ENCODE measurements at places on chromosomes 1 and 21. TPM values are rescaled to one million over a fixed set of nuclear protein-coding genes. Genes with fewer than 3 reads are reported as not detected.
A peak's percentile ranks its signal among the peaks of the same experiment; 100 is the strongest.

Gene KRTAP13-2
- not detected for total RNA-seq

Gene ADAM30
- not detected for total RNA-seq

Gene TLCD4
- 47.7 TPM for total RNA-seq

Gene GRIK1
- not detected for total RNA-seq

- DNase-seq: no peak
These were observed 12.3 kb downstream of the HUNK start for GRCh38 chr21:31885146-31885545.

- peak; percentile 91 for DNase-seq
These were observed 200.7 kb upstream of the RAB4A start for GRCh38 chr1:229070168-229070567.

- DNase-seq: no peak
These were observed 10.7 kb upstream of the CD2 start for GRCh38 chr1:116743535-116743934.

DNA sequence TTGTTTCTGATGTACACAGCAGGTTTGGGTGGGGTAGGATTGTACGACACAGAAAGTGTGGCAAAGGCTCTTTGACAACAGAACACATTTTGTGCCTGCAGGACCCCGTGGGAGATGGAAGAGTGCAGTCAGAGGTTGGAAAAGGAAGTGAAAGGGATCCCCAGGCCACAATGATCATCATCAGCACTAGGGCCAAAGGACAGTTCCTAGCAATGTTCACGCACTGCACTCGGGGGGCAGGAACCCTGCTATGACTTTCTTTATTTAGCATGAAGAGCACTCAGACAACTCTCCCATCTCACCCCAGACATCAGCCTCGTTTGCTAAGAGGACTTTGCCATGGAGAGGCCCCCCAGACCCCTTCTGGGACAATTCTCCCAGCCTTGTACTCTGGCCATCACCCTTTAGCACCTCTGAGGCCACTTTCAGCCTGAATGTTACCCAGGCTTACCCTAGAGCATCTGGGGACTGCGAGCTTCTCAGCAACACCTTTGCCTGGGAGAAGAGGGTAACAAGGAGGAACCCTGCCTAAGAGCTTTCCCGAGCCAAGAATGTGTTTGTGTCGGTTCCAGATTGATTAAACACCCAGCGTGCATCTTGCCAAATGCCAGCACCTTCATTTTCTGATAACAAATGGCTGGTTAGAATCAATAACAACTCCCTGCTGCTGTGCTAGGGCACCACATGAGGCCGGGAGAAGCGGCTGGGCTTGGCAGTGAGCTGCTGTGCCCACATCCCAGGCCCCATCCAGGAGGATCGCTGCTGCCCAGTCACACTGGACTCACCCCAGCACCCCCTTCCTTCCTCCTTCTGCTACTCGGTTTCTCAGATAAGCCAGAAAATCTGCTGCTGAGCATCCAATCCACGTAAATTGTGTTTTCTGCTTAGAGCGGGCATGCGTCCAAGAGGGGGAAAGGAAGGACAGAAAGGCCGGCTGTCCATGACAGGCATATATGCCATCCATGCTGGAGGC, 633.1 kb downstream of the AJAP1 start:
- no peak for DNase-seq

DNA sequence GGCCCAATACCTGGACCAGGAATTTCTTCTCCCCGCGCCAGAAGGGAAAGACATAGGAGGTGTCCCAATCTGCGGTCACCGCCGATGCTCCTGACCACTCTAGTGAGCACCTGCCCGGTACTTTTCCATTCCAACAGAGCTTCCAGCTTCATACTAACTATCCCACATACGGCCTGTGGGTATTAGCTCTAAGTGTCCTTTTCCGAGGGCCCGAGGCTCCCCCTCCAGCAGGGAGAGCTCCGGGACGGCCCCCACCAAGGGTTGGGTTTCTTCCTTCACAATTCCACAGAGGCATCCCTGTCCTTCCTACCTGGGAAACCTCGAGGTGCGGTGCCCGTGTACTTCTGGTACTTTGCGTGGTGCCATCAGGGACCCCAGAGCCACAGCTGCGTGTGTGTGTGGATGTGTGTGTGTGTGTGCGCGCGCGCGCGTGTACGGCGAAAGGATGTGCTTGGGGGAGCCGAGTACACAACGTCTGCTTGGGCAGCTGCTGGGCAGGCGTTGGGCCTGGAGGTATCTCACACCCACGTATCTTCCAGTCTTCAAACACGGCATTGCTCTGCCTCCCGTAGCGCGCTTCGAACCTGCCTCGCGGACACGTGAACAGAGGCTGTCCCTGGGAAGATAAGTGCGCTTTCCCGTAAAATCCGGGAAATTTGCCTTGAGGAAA, 2.4 kb upstream of the SIM2 start:
- DNase-seq: no peak

- no peak for DNase-seq
These were observed 5.7 kb upstream of the ELF3 start for GRCh38 chr1:202004711-202005110.

- no peak for DNase-seq
These were observed 65.6 kb downstream of the KCNJ15 start for GRCh38 chr21:38322311-38322950.

DNA sequence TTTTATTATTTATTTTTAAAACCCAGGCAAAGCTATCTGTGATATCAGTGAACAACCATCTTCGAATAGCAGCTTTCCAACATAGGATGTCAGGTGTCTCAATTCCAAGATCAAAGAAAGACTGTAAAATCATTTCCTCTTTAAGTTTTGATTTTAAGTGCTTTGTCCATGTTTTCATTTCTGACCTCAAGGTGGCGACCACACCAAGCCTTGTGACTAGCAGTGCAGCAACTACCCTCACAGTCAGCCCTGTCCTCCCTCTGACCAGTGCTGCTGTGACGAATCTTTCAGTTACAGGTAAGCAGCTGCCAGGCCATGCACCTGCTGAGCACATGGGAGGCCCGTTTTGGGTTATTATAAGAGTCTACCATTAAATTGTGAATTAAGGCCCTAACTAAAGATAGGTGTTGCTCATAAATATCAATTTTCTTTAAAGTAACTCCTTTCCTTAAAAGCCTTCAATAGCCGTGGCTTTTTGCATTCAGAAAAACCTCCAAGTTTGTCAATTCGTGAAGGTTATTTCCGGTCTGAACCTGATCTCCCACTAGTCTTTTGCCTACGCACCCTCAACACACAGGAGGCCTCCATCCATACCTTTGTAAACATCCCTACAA, 117.0 kb downstream of the CD247 start:
- no peak for DNase-seq

GRCh38 chr21:44869781-44870747, 3.4 kb downstream of the PTTG1IP start:
- peak; percentile 43 for DNase-seq

DNA sequence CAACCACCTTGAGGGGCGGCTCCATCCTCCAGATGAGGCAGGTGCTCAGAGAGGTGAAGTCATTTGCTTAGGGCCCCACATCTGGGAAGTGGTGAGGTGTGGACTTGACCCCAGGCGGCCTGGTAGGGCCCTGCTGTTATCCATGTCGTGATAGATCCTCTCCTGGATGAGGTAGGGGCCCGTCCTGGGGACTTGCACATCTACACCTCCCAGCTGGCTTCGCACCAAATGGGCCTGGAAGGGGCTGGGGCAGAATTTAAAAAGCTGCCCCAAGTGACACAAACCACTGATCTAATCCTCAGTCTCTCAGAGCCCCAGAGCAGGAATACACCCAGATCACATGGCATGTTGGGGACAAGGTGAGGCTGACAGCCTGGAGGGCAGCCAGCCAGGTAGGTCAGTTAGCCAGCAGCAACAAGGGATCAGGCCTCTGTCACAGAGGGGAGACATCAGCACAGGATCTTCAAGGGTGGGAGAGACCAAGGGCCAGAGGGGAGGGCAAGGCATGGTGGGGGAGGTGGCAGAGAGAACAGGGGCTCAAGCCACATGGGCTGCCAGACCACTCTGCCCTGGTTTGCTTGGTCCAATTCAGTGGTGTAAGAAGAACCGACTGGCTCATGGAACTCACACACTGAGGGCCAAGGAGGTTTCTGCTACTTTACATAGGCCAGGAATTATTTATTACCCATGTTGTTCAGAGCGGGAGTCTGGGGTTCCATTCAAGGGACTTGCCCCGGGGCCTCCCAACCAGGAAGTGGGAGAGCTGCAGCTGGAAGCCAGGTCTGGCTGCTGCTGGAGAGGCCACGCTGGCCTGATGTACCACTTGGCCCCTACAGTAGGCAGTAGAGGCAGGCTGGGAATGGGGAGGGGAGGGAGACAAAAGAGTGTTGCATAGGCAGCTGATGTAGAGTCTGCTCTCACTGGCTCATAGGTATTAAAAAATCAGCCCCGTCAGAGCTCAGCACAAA, 12.1 kb downstream of the LRP8 start:
- no peak for DNase-seq
